ENCODE measurements at places on chromosomes 2 and 18.

GRCh38 chr2:56674084-56674483 lies 490.3 kb downstream of the CCDC85A start:
- DNase-seq, result no peak

DNA sequence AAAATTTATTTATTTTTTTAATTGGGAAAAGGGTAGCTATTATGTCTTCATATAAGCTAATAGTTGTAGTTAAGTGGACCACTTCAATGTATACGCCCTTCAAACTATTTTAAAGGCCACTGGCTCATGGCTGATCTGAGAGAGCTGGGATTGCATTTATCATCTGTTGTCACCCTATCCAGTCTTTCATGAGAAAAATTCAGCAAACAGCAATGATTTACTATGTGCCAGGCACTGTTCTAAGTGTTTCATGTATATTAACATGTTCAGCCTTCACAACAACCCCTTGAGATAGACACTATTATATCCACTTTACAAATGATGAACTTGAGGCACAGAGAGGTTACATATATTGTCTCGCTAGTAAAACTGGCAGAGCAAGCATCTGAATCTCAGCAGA lies 66.1 kb upstream of the ZNF397 start:
- DNase-seq, result no peak

- DNase-seq, result no peak
These were observed 50.5 kb downstream of the SEPTIN10 start for GRCh38 chr2:109563288-109563687.

GRCh38 chr2:165933211-165933910 lies 20.2 kb downstream of the TTC21B start:
- peak; percentile 57 for DNase-seq

- DNase-seq, result no peak
These were observed 99.9 kb downstream of the PXDN start for GRCh38 chr2:1644427-1644826.

DNA sequence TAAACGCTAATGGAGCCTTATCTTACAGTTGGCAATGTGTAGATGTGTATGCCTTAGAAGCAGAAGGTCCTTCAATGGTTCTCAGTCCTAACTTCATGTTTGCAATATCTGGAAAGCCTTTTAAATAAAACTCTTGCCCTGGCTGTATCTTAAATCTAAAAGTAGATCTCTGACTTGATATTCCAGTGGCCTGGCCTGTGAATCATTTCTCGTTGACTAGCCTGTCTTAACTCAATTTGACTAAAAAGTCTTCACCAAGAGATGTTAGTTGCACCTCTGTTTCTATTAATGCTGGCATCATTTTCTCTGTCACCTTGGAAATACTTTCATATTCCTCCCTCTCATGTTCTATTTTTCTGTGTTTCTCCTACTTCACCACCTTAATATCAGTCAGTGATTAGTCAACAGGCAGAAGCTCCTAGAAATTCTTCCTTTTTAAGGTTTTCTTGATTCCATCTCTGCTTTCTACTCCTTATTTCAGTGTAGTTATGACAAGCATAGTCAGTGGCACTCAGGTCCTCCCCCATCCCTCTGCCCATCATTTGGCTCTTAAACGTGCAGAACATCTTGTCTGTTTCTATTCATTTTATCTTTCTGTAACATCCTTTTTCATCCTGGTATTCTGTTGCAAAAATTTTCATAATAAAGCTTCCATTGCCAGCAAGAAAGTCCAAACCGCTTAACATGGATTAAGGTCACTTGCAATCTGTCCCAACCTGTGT lies 4.3 kb downstream of the ITGAV start:
- no peak for DNase-seq

DNA sequence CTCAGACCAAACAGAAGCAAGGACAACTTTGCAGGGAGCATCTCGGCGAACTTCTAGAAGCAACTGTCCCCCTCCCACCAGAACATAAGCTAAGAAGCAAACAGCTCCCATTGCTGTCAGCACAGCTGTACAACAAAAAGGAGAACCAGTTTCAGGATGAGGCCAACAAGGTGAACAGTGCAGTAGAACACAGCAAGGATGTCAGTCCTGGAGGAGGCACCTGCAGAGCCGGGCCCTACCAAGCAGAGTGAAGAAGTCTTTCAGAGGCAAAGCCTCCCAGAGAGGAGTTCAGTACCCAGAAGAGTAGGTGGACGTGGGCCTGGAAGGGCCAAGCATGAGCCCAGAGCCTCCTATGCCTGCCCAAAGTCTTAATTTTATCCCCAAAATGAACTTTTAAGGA lies 1.0 kb downstream of the PASK start:
- DNase-seq, result no peak

DNA sequence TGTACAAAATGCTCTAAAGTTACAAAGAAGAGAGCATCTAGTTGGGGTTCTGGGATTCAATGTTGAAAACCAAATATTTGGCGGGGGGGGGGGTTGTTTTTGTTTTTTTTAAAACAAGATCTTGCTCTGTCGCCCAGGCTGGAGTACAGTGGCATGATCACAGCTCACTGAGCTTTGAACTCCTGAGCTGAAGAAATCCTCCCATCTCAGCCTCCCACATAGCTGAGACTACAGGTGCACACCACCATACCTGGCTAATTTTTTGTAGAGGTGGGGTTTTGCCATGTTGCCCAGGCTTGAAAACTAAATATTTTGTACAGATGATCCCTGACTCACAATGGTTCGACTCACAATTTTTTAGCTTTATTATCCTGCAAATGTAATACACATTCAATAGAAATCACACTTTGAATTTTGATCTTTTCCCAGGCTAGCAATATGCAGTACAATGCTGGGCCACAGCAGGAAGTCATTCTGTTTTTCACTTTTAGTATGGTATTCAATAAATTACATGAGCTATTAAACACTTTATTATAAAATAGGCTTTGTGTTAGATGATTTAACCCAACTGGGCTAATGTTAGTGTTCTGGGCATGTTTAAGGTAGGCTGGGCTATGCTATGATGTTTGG lies 7.6 kb downstream of the BARD1 start:
- DNase-seq, result no peak

DNA sequence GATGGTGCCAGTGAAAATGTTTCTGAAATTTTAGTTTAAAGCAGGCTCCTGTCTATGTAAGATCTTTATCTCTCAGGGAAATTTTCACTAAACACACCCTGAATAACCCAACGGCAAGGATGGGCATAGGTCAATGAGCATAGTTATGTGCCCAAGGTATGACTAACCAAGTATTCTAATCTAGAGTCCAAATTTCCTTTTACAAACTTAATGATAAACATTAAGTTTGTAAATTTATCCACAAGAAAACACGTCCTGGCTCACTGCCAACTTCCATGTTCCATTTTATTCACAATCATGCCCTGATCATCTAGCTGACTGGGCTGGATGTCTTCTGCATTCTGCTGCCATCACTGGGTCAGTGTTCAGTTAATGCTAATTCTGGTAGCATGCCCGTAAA lies 151.2 kb downstream of the SRBD1 start:
- no peak for DNase-seq

DNA sequence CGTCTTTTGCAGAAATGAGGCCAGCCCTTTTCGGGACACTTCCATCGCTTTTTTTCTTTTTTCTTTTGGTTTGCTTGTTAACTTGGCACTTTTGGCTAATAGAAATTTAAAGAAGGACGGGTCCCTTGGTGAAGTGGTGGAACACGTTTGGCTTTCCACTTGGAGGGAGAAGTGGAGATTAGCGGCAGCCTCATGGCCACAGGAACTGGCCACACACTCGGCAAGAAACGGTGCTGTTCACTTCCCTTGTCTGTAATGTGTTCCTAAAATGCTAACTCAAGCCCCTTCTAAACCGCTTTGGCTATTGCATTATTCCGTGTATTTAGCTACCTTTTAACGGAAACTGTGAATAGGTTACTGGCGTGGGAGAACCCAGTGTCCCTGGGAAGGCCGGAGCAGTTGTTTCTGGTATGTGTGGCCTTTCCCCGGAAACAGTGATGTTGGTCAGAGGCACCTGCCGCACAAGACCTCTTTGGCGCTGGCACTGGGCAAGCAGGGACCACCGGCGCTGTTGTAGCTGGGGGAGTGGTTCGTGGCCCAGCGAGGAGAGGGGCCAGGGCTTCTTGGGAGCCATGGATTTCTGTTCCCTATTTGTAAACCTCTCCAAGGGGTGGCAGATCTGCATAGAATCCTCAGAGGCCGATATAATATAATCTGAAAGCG lies 981 bp downstream of the RAMP1 start:
- DNase-seq, result no peak

GRCh38 chr2:215529271-215529670 lies 93.4 kb upstream of the FN1 start:
- no peak for DNase-seq

GRCh38 chr18:41745166-41746049 lies 209.6 kb upstream of the PIK3C3 start:
- DNase-seq, result peak; percentile 44

DNA sequence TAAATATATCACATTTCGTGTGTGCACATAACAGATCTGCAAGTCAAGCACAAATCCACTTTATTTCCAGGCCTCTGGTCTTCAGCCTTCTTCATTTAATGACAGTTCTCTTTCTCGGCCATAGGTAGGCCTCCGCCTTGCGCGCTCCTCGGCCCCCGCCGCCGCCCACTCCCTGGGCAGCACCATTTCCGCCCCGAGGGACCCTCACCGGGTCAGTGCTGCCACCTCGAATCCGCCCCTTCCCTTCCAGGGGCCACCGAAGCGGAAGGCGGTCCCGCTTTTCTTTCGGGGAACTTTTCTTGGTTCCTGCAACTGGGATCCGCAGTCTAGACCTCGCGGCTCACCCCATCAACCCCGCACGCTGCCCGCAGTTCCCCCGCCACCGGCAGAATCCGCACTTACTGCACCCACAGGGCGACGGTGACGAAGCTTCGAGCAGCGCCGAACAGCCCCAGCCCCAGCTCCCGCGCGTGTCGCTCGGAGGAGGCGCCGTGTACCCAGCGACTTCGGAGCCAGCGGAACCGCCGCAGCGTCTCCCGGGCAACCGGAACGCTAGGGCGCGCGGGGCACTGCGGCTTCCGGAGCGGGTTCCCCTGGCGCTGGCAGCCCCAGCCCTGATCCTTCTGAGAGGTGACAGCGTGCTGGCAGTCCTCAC lies at the start of gene CDKL4:
CDKL4 (minus strand) TSS at position 502 of the 655 bp plus-strand sequence.
- no peak for DNase-seq

GRCh38 chr18:9092665-9093064 lies 9.8 kb upstream of the NDUFV2 start:
- DNase-seq, result no peak

DNA sequence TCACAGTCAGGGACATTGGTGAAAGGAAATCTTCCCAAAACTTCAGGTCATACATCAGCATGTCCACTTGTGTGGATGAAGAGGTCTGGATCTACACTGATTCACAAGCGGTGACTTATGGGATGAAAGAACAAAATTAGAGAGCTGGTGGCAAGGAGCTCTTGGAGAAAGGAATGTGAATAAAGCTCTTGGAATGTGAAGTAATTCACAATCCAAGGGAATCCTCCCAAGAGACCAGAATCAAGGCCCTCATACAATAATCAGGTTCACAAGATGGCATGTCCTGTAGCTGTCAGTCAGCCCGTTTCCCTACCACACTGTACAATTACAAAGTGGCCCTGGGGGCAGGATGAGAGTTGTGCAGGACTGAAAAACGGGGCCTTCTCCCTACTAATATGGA lies 96.2 kb downstream of the MRPS9 start:
- DNase-seq, result no peak

DNA sequence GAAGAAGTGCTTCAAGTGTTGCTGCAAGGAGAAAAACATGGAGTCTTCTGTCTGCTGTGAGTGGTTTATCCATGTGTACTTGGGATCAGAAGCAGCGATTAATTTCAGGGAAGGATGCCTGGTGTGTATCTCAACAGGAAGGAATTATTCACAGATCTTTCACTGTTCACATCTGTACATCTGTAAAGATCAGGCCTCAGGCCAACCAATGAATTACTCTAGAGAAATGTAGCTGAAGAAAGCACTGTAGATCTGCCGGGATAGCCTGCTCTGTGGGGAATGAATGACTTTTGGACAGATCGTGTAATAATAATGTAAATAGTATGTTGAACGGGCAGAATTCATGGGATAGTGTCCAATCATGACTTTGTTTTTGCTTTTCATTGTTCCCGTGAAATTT lies 54.0 kb upstream of the SPP2 start:
- no peak for DNase-seq

DNA sequence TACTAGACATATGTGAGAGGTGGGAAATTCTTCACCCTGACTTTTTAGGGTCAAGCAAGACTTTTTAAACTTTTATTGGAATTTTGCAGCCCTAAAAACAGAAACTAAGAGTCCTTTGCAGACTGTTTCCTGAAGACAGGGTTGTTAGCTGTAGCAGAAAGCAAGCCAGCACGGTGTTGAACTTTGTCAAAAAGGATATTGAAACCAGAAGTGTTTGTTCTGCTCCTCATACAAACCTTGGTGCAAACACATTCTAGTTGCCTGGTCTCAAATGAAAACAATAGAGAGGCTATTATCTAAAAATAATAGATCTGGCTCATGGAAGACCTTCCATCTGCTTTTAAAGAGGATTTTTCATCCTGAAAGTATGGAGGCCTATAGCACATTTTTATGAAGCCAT lies 65.8 kb upstream of the IGFBP5 start:
- no peak for DNase-seq

GRCh38 chr2:230658577-230658876 lies 54.1 kb upstream of the CAB39 start:
- no peak for DNase-seq

GRCh38 chr2:207504513-207505170 lies 25.1 kb upstream of the CREB1 start:
- DNase-seq, result peak; percentile 34

GRCh38 chr2:220005362-220005761 lies 377.9 kb downstream of the SLC4A3 start:
- no peak for DNase-seq

- DNase-seq, result peak; percentile 10
These were observed 14.7 kb upstream of the PUM2 start for GRCh38 chr2:20365249-20365817.

- no peak for DNase-seq
These were observed 1.9 kb downstream of the DNMT3A start for GRCh38 chr2:25339791-25340180.

GRCh38 chr18:47929681-47930198 lies 719 bp downstream of the SMAD2 start:
- peak; percentile 42 for DNase-seq

DNA sequence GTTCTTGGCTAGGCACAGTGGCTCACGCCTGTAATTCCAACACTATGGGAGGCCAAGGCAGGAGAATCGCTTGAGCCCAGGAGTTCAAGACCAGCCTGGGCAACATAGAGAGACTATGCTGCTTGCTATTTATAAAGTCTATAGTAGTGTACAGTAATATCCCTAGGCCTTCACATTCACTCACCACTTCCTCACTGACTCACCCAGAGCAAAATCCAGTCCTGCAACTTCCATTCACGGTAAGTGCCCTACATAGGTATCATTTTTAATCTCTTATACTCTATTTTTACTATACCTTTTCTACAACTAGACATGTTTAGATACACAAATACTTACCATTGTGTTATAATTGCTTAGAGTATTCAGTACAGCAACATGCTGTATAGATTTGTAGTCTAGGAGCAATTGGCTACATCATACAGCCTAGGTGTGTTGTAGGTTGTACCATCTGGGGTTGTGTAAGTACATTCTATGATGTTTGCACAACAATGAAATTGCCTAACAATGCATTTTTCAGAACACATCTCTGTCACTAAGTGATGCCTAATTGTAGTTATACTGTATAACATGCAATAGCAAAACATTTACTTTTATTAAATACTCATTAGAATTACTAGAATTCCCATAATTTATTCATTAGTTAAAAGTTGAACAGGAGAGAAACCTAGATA lies 8.8 kb downstream of the DHX57 start:
- no peak for DNase-seq

GRCh38 chr2:150060341-150060740 lies 427.1 kb downstream of the RND3 start:
- no peak for DNase-seq

- no peak for DNase-seq
These were observed 69.3 kb upstream of the BZW1 start for GRCh38 chr2:200742426-200742825.

GRCh38 chr2:117745537-117745936 lies 69.0 kb upstream of the DDX18 start:
- DNase-seq, result no peak
